ENCODE measurements at places on chromosomes 7 and 10. TPM values are rescaled to one million over a fixed set of nuclear protein-coding genes. Genes with fewer than 3 reads are reported as not detected.

Gene PNLIPRP1
- not detected for total RNA-seq

Gene AKR1C8
- total RNA-seq, result not detected

Gene PWWP2B
- total RNA-seq, result 9.4 TPM

Gene CHST15
- 72.9 TPM for total RNA-seq

Gene FGL2
- 0.13 TPM for total RNA-seq

DNA sequence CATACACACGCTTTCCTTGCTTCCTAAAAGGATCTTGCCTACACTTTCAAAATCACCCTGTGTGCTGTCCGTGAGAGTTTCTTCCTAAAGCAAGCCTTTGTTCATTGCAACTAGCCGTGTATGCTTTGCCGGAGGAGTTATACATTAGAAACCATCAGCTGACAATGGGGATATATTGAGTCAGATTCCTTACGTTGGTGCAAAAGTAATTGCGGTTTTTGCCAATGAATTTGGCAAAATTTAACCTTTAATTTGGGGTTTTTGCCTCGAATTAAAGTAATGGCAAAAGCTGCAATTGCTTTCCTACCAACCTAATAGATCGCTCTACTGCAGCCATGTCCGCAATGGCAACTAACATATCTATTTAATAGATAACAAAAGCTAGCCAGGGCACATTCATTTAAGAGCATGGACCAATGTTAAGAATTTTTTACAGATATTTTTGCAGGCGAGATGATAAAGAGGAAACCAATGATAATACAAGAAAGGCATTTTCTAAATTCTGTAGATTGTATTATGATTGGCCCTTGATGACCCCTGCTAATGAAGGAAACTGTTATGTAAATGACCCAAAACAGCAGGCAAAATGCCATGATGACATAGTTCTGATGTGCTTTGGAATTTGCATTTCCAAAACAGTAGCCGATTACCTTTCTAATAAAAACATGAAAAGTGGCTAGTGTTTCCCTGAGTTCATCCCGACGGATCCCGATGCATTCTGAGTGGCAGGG lies 184.8 kb upstream of the NRP1 start:
- DNase-seq, result no peak

GRCh38 chr7:20470726-20471125 lies 140.0 kb downstream of the ITGB8 start:
- no peak for DNase-seq

DNA sequence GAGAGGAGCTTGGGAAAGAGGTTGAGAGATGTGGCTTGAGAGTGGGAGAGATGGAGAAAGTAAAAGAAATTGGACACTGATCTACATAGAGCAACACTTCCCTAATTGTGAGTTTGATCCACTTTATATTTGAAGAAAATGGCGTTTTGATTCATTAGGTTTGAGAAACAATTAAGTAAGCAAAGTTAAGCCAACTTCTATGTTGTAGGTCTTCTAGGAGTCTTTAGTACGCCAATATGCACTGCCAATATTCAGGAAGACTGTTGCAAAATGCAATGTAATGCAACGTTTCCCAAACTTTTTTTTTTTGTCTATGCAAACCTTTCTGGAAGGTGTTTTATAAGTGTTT lies 7.0 kb upstream of the PRTFDC1 start:
- no peak for DNase-seq

DNA sequence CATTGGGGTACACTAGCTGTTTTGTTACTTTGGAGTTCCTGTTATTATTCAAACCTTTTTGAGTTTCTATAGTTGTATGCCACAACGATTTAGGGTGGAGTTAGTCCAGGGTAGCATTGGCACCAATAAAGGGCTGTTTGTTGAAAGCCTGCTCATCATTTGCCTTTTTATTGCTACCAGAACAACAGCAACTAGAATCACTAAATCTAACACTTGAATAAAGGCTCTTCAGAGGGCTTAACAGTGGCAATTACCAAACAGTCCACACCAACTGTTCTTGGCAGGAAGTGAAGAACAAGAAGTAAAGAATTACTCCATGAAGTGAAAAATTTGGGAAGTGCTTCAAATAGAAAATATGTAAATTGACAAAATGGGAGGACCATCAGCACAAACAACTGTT lies 621.4 kb downstream of the PHTF2 start:
- no peak for DNase-seq

- no peak for DNase-seq
Observed at GRCh38 chr10:13712476-13712836, 125.7 kb downstream of the PRPF18 start.

DNA sequence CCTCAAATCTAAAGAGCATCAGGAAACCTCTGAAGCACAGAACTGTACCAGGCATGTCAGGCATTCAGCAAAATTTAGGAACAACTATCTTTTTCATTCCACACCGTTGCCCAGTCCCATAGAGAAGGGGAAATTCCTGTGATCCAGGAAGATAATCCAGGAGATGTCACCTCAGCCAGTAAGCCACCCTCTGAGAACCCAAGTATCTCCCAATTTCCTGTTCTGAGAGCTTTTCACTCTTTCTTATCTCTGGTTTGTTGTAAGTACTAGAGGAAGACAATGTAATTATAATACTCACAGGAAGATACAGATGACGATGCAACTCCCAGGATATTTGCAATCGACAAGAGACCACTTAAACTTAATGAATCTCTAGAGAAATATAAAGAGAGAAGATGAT lies 97.1 kb downstream of the TSPAN12 start:
- DNase-seq, result no peak

DNA sequence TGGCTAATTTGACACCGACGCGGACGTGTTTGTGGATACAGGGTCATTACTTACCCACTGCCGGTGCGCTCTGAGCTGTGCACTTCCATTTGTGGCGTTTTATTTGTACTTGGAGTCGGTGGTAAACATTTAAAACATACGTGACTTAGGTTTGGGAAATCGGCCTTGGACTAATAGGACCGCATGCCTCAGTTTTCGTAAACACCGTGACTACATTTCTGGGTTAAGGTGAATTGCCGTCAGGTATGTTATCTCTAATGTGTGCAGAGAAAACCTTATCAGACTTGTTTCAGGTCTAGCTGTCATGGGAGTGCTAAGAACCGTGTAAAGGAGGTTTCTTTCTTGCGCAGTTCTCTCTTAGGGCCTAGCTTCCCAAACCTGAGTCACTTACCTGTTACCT lies 51.7 kb upstream of the NCF1 start:
- no peak for DNase-seq

DNA sequence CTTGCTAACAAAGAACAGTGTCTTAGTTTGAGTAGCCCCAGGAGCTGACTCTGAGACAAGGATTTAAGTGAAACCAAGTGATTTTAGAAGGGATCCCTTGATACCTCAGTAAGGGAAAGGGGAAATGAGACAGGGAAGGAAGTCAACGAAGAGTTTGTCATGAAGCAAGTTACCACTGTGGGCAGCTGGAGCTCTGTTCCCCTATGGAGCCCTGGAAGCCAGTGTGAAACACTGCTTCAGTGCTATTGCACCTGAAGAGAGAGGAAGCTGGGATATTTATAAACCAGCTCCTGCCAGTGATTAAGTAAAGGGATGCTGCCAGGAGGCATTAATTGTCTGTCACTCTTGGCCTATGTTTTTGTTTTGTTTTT lies 58.9 kb upstream of the WAPL start:
- DNase-seq, result no peak

- DNase-seq, result no peak
Observed at GRCh38 chr7:17991866-17992648, 35.6 kb downstream of the PRPS1L1 start.

DNA sequence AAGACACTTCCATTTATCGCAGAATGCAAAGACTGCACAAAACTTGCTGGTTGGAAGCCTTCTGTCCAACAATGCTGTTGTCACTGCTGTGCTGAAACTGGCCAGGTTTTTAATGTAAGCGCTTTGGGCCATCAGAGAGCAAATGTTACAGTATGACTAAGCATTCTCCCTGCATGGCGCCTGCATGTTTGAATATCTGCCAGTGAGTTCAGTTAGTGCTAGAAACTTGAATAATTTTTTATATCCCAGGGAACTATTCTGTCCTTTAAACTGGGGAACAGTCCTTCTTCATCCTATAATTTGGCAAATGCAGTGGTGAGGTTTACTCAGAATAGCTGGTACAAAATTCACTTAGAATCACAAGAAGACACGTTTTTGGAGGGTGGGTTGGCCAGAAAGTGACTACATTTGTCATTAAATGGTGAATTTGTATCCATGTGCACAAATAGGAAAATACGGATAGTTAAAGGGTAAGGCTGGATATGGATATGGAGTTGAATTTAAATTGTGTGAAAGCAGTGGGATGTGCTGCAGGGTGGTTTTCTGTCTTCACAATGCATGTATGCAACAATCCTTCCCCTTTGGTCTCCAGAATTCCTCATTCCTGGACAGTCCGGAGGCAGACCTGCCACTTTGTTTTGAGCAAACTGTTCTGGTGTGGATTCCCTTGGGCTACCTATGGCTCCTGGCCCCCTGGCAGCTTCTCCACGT lies 1.7 kb downstream of the ABCC2 start:
- DNase-seq, result peak; percentile 74

- no peak for DNase-seq
Observed at GRCh38 chr10:48681740-48682139, 2.9 kb upstream of the WDFY4 start.

DNA sequence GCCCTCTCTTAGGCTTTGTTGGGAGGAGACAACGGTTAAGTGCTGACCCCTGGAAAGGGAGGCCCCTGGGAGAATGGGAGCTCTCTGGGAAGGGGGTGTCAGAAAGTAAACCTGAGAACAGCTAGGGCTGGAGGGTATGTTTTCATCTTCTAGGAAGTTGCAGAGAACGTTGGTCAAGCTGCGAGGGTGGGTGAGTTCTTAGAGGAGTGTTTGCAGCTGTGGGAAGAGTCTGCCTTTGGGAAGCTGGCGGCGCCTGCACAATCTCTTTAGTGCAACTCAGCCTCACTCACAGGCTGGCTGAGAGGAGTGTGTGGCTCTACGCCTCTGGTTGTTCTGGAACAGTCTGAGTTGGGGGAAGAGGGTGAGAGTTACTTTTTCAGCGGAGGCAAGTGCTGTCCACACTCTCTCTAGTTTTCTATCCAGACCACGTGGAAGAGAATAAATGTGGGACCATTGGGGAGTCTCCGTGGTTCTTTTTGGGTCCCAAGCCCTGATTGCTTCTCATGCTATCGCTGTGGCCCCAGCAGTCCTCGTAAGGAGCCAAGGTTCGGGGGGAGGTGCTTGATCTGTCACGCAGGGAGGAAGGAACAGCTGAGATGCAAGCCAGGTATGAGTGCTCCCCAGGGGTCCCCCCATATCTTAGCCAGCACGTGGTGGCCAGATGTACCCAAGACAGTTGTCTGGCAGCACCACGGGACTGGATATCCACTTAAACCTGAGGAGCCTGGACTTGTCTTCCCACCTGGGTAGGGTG lies 237.2 kb downstream of the BUB3 start:
- no peak for DNase-seq

Data from dermis microvascular lymphatic vessel endothelial cell (primary cell).